Caki2 (cell line): ENCODE measurements at places on chromosomes 6 and 20.

- no peak for DNase-seq
Measured at GRCh38 chr6:90905351-90905750, 318.5 kb upstream of the MAP3K7 start.

DNA sequence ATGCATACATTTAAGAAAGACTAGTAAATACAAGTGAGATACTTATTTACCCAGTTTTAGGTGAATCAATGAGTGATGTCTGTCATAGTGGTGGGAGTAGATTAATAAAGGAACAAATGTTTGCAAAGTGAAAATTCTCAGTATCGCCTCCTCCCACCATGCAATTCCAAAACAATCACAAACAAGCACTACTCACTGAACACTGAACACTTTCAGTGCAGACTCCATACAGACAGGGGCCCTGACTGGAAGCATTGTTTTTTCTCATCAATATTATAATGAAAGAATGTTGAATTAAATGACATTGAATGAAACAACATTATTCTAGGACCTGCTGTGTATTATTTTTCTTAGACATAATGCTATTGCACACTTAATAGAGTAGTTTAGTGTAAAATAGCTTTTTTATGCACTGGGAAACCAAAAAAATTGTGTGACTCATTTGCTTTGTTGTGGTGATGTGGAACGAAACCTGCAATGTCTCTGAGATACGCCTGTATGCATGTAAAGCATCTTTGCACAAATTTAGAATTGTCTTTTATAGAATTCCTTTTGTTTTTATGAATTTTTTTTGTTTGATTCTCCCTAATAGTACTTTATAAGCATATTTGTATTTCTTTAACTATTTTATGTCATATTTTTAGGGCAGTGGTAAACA lies 317.5 kb downstream of the UTRN start:
- DNase-seq, result no peak

- no peak for DNase-seq
Measured at GRCh38 chr20:4051413-4052138, 36.2 kb upstream of the RNF24 start.

DNA sequence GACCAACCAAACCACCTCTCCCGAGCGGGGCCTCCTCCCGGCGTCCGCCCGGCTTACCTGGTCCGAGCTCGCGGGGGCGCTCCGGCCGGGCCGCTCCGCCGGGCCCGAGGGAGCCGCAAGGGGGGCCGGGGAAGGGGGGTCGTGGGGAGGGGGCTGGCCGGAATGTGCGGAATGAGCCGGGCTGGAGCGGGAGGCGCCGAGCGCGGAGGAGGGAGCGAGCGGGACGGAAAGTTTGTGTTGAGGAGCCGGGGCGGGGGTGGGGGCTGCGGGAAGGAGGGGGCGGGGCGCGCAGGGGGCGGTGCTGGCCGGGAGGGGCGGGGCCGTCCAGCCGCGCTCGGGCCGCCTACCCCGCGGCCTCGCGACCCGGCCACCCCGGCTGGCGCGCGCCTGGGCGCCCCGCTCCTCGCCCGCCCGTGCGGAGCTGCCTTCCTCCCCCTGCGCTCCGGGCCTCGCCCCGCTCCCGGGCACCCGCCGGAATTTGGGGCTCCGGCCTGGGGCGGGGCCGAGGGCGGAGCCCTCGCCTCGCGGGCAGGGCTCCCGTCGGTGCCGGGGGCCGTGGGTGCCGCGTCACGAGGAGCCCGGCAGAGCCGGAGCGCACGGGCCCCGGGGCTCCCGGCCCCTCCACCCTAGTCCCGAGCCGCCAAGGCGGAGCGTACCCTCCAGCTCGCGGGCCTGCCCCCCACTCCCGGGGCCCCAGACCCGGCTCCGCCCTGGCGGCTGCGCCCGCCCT lies at the start of gene TEAD3:
Gene TEAD3, minus strand, starts transcription at position 239 of the 730 bp plus-strand sequence.
- peak; percentile 48 for DNase-seq
